ENCODE measurements at places on chromosomes 3 and 15.

DNA sequence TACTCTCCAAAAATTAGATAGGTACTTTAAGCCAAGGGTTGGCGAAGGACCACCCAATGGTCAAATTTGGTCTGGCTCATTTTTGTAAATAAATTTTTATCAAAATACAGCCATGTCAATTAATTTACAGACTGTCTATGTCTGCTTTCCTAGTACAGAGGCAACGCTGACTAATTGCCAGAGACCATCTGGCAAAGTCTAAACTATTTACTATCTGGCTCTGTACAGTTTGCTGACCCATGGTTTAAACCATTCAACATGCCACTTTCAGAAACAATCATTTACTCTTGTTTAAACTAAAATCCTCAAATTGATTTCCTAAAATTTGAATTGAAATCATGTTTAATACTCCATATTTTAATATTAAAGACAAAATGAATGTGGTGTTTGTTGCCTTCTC, 25.9 kb downstream of the CBLB start:
- no peak for DNase-seq

DNA sequence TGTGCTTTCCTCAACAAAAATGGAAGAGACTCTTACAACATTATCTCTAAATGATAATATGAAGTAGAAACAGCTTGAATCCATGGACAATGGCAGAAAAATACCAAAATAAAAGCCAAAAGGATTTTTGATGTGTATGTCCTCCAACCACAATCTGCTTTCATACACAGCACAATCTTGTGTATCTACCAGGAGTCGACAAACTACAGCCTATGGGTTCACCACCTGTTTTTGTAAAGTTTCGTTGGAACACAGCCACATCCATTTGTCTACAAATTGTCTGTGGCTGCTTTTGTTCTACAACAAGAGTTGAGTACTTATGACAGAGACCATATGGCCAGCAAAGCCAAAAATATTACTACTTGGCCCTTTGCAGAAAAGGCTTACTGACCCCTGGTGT, 88.7 kb upstream of the UBE2E2 start:
- no peak for DNase-seq

- no peak for DNase-seq
Measured at GRCh38 chr3:12370758-12371157, 81.9 kb downstream of the PPARG start.

DNA sequence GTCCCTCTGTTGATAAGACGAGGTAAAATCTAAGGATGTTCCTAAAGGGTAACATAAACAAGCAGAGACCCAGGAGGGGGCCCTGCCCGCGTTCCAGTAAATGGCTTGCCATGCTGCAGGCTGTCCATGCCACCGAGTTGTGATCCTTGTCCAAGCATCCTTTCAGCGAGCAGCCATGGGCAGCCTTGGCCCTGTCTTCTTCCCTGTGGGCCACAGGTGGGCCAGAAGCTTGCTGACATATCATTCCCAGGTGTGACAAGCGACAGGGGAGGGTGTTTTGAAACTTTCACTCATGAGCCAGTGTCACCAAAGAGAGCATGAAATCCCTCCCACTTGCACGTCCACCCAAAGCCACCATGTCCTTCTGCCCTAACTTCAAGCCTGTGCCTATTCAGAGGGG, 53.7 kb downstream of the PCSK6 start:
- no peak for DNase-seq

- DNase-seq, result no peak
Measured at GRCh38 chr15:57044970-57045369, 126.5 kb downstream of the TCF12 start.

DNA sequence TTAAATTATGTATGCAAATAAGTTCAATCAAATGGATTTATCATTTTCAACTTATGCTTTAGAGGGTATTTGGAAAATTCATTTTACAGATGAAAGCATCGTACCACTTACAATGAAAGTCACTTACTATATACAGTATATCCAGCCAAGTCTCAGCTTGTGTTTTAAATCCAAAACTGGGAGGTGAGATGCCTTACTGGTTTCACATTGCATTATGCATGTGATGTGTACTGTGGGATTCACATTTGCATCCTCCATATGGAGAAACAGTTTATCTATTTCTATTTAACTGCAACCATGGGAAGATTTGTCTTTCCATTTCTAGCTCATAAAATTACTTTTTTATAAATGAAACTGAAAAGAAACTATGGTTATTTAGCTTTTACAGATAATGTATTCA, 248.1 kb downstream of the CNTN3 start:
- no peak for DNase-seq

DNA sequence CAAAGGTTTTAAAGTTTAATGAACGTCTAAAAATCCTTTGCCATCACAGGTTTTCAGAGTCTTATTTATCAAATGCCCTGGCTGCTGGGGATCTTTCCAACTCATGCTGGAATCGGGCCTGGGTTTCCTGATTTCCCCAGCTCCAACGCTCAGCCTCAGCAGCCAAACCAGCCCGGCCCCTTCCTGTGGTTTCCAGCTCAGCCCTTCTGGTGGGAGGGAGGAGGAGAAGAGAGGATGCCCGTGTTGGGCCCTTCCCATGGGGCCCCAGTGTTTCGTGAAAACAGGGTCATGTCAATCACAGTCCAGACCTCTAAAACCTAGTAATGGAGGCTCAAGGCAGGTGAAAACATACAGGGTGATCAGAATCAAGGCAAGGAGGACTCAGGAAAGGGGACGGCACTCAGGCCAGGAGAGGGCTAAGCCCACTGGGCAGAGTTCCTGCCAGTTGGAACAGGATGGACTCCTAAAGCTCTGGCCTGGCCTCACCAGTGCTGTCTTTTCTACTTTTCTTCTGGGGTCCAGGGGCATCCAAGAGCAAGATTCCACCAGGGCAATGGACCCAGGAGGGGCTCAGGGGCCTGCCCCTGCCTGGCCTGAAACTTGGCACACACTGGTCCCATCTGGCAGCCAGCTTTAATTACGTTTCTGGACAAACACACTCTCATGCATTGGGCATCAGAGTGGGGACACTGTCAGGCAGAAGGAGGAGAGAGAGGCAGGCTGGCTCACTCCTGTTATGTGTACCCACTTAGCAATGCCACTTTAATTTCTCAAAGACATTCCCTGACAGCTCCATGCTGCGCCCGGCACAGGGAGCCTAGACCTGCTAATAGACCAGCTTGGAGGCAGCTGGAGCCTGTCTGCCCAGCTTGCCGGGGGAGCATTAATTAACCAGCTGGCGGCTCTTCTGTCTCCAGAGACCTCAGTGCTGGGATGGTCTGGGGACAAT, 194.6 kb downstream of the FAM43A start:
- DNase-seq, result no peak
